ENCODE measurements at places on chromosomes 2 and 18. TPM values are rescaled to one million over a fixed set of nuclear protein-coding genes. Genes with fewer than 3 reads are reported as not detected.

CYP27C1 gene
- 2.3 TPM for total RNA-seq

MSTN gene
- total RNA-seq = not detected

ARHGAP15 gene
- total RNA-seq = not detected

LANCL1 gene
- 33.1 TPM for total RNA-seq

SULT1C3 gene
- not detected for total RNA-seq

COBLL1 gene
- 57.2 TPM for total RNA-seq

SLC38A11 gene
- 0.46 TPM for total RNA-seq

SERPINB13 gene
- total RNA-seq = not detected
